ENCODE measurements at places on chromosomes 2 and 18.

DNA sequence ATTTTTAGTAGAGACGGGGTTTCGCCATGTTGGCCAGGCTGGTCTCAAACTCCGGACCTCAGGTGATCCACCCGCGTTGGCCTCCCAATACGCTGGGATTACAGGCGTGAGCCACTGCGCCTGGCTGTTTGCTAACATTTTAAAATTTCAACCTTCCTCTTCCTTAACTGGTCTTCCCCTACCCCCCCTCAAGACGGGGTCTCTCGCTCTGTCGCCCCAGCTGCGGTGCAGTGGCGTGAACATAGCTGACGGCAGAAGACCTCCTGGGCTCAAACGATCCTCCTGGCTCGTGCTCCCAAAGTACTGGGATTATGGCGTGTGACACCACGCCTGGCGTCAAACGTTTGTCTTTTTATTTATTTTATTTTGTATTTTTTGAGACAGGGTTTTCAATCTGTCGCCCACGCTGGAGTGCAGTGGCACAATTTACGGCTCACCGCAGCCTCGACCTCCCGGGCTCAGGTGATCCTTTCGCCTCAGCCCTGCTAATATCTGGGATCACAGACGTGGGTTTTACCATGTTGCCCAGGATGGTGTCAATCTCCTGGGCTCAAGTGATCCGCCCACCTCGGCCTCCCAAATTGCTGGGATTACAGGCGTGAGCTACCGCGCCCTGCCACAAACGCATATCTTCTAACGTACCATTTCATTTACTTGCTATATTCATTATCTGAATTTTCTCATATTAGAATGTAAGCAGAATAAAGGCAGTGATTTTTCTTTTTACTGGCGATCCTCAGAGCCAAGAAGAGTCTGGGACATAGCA lies 984 bp upstream of the MSH2 start:
- DNase-seq: no peak

DNA sequence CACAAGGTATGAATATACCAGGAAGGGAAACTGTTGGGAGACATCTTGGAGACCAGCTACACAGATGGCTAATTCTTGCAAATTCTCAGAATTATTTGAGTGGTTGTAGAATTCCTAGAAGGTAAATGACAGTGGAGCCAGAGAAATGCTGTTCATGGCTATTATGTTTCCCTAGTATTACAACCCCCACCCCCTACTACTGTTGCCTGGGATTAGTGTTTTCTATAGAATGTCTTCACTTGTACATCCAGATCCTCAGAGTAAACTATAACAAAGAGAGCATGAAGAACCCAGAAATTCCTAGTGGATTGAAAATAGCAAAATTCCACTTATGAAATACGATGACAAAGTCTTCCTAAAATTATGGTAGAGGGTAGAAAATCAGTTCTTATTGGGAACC lies 15.3 kb downstream of the LGALSL start:
- no peak for DNase-seq

DNA sequence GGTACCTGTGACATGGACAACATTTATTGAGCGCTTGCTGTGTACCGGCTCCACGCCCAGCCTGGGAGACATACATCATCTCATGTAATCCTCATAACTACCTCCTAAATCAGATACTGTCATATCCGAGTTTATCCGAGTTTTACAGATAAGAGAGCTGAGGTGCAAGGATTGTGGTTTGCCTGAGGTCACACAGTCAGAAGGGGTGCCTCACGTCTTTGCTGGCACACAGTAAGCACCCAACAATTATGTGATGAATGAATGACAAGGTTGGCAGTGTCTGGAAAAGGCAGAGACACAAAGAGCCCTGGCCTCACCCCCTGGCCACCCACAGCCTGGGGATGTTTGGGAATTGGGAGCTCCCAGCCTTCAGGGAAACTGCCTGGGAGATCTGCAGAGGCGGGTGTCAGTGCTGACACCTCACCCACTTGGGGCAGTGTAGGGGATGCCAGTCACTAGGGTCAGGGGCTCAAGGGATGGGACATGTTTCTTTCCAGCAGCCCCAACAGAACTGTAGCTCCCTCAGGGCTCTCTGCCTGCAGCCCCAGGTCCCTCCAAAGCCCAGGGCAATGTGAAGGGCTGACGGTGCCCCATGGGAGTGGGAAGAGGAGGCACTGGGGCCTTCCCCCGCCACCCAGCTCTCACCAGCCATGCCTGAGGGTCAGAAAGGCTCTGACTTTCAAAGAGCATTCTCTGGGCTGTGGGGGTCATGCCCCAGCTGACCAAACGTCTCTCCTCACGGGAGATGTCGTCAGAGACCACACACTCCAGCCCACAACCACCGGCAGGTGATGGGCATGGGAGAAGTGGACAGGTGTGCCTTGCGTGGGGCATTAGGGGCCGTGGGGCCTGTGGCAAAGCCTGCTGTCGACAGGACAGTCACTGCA lies 157.5 kb downstream of the ZFP36L2 start:
- DNase-seq: no peak

GRCh38 chr2:236689393-236689700 lies 119.7 kb downstream of the ACKR3 start:
- DNase-seq: no peak

- DNase-seq: no peak
Observed at GRCh38 chr18:13416848-13417247, 198.3 kb downstream of the LDLRAD4 start.

- peak; percentile 65 for DNase-seq
Observed at GRCh38 chr2:88451811-88452564, 505 bp downstream of the FOXI3 start.

DNA sequence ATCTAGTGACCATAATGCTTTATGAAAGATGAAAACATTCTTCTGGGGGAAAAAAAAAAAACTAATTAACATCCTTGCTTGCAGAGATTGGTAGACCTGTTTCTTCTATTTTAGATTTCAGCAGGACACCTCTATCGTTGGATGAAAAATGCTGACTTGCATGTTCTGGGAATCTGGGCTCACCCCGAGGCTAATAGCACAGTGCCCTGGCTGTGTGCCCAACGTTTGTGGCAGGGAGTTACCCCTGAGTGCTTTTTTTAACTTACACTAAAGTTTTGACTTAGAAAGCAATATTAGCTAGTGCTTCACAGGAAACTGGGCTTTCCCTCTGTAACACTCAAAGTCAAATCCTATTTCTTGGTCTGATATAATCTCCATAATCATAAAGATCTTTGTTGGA lies 233.2 kb downstream of the SLC8A1 start:
- no peak for DNase-seq

- no peak for DNase-seq
Observed at GRCh38 chr2:136517716-136518115, 247.6 kb upstream of the THSD7B start.
